Left lobe of liver (tissue), 2 donors: ENCODE measurements at places on chromosomes 3 and 15.

DNA sequence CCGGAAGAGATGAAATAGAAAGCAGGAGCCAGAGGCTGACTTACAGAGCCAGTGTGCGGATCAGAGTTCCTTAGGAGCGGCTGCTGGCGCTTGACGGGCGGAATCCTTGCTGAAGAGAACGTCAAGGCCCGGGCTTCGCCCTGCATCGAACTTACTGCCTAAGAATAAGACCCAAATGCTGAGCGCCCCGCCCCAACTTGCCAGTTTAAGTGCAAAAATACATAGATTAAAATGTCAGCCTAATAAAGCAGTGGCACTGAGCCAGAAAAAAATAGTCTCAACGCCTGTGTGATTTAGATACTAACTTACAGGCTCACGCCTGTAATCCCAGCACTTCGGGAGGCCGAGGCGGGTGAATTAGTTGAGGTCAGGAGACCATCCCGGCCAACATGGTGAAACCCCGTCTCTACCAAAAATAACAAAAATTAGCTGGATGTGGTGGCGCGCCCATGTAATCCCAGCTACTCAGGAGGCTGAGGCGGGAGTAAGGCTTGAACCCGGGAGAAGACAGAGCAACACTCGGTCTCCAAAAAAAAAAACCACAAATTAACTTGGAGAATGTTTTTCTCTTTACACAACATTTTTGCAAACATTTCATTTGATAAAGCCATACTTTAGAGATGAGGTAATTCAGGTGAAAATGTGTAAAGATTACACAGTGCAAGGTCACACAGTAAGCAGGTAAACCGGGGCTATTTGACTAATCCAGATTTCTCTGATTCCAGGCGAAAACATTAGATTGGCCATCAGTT is 1.2 kb upstream of the UBP1 start:
- no peak for DNase-seq

DNA sequence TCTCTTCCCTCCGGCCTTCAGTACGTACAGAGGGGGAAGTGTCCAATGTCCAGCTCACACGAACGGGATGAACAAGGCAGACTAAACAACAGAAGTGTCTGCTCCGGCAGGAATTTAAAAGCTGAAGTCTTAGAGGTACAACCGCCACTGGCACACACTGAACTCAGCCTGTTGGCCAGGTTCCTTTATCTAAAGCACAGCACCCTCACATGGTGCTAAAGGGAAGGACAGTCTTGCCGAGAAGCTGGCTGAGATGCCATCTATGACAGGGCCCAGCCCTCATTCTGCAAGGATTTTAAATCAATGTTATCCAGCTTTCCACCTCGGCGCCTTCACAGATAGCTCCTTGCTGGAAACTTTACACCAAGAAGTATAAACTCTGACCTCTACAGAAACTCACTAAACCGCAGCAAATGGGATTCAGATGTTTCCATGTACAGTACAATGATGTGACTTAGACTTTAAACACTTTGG is 2.8 kb downstream of the ADAMTS17 start:
- DNase-seq, result peak; percentile 65

DNA sequence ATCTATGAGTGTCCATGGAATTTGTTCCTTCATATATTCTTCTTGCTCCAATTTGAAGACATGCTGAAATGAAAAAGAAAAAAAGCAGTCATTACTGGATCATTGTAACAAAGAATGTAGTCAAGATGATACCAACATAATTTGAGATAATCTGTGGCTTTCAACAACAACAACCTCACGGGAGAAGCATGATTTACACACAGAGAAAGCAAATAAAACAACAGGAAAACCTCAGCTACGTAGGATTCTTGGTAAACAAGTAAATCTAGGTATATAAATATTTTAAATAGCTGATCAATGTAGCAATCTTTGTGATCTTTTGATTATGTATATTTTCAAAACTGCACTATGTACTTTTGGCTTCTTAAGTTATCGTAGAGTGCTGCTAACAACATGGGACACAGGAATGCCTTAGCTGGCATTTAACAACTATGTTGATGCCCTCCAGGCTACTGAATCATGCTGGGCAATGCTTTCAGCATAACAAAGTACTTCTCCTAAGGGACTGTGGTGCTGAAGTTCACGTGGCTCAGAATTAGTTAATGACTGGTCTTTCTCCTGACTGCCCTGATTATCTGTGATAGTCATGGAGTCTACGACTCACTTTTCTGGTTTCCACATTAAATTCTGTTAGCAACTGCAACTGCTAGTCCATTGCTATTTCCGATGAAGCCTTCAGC is 96.5 kb upstream of the MYO5C start:
- DNase-seq, result no peak

GRCh38 chr3:152258448-152259393 is 10.0 kb upstream of the MBNL1 start:
- peak; percentile 83 for DNase-seq

DNA sequence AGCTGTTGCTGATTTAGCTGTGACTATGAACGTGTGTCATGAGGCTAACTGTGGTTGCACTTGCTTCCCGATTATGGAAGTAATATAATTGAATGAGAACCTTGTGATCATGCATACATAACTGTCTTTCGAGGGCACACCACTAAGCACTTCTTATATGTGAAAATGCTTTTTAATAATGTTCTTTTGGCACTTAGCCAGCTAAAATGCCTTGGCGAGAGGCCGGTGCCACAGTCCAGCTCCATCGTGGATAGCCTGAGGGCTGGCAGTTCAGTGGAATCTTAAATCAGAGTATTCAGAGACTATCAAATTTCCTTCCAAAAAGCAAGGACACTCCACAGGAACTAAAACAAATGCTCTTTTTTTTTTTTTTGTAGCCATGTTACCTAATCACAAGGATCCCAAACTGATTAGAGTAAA is 161.6 kb upstream of the FRMD4B start:
- no peak for DNase-seq

DNA sequence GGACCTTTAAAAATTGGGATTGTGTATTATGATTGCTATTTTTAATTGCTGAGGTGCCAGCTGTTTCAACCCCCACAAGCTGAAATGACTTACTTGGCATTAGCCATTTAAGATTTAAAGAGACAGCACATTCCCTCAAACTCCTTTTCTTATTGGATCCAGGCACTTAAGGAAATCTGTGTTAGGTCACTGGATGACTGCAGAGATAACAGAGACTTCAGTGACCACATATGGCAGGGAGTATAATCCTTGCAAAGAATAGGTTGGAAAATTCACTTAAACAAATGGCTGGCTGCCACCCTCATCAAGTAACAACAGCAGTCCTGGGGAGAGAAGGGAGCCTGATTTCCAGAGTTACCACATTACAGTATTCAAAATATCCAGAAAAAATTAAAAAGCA is 66.6 kb downstream of the SLMAP start:
- no peak for DNase-seq

- DNase-seq, result no peak
Measured at GRCh38 chr3:153210146-153210545, 48.1 kb downstream of the RAP2B start.

GRCh38 chr3:101200461-101200860 is 119.9 kb downstream of the IMPG2 start:
- DNase-seq, result no peak
